GM10248 (cell line): ENCODE measurements at places on chromosomes 1 and 21.

DNA sequence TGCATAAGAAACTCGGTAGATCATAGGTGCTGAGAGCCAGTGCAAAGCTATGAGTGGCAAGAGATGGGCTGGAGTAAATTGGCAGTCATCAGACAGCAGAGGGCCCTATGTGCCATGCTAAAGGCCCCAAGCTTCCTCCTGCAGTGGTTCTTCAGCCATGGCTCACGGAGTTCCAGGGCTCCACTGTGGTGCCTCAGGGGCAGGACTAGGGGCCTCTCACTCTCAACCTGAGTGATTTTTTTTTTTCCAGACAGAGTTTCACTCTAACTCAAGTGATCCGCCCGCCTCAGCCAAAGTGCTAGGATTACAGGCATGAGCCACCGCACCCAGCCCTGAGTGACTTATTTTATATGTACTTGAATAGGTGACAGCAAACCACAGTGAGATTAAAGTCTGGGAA lies 10.4 kb upstream of the GJA8 start:
- DNase-seq, result no peak

GRCh38 chr21:44920694-44921604 lies at the start of gene ITGB2:
ITGB2 (minus strand) TSS chr21:44920899; CDS start chr21:44910782, 10,117 bp downstream.
- DNase-seq, result peak; percentile 73

DNA sequence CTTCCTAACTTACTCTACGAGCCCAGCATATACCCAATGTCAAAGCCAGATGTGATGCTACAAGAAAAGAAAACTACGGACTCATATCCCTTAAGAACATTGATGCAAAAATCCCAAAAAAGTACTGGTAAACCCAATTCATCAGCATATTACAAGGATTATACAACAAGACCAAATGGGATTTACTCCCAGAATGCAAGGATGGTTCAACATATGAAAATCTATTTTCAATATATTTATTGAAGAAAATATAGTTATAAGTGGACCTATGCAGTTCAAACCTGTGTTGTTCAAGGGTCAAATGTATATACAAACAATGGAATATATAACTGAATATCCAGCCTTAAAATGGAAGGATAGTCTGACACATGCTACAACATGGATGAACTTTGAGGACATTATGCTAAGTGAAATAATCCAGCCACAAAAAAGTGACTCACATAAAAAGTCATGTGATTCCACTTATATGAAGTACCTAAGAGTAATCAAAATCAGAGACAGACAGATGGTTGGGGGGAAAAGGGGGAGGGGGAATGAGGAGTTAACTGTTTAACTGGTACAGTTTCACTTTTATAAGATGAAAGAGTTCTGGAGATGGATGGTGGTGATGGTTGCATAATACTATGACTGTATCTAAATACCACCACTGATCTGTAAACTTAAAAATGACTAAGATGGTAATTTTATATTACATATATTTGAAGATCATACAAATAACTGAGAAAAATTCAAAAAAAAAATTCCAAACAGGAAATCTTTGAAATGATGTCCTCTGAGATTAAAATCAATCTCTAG lies 3.7 kb upstream of the KLF18 start:
- no peak for DNase-seq

DNA sequence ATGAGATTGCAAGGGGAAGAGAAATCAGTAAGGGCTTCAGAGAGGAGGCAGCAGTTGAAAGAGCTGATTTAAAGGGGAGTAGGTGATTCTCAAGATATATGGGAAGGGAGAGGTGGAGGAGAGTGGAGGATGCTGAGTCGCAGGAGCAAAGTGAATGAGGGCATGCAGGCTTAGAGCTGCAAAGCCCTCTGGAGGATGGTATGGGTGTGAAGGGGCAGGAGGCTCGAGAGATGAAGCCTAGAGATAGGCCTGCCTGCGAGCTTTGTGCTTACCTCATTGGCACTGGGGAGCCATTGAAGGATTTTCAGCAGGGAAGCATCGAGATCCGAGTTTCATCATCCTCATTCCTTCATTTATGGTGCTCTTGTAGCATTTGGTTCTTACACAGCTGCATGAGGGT lies 15.8 kb upstream of the SH2D2A start:
- DNase-seq, result no peak

DNA sequence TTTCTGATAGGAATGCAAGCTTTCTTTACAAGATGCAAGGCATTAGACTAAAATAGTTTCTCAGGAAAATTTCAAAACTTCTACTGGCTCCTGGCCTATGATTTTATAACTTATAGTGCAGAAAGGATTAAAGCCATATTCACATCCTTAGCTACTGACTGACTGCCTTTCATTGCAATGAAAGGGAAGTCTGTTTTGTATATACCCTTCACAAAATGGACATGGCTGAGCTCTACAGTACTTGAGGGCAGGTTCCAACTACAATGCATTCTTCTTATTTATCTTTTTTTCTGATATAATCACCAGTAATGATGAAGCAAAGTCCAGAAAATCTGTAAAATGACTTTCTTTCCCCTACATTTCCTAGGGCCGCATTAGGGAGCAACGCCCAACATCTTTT lies 100.5 kb upstream of the ESRRG start:
- no peak for DNase-seq

GRCh38 chr1:201709564-201710295 lies 119.2 kb upstream of the IPO9 start:
- peak; percentile 76 for DNase-seq

DNA sequence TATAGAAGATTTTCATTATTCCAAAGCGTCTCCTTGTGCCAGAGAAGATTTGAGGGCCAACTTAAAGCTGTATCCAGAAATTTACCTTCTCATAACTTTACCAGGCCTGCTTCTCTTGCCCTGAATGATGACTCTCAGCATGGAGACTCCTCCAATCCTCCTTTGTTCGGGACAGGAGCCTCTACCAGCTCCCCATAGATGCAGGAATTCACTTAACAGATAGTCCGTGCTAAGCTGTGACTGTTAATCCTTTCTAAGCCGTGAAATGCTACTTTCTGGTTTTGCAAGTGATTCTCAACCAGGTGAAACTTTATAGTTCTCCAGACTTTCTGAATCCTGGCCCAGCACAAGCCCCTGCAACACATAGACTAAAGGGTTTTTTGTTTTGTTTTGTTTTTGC lies 31.8 kb upstream of the KCND3 start:
- no peak for DNase-seq

DNA sequence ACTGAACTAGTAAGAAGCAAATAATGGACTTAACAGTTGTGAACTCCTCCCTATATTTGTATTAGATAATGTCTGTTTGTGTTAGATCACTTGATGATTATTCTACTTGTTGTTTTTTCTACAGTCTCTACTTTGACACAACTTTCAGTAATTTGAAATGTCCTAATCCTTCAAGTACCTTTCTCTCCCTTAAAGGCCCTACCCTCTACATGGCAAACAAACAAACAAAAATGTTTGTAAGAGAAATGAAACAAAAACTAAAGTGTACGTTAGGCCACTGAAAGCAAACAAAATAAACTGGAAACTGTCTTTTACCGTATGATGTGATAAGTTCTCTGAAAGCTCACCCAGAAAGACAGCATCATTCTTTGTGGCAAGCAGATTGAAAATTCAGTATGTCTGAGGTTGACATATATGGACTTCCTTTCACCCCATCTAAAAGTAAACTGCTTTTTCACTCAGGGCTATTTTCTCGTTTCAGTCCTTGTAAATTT lies 255.9 kb upstream of the SNX7 start:
- DNase-seq, result peak; percentile 6

- no peak for DNase-seq
These were observed at the start of gene CCDC190 for GRCh38 chr1:162861101-162861500. CCDC190 (minus strand) TSS chr1:162861175; CDS start chr1:162859646, 1,529 bp downstream.

- DNase-seq, result no peak
These were observed 51.0 kb upstream of the LHX8 start for GRCh38 chr1:75083223-75083622.

DNA sequence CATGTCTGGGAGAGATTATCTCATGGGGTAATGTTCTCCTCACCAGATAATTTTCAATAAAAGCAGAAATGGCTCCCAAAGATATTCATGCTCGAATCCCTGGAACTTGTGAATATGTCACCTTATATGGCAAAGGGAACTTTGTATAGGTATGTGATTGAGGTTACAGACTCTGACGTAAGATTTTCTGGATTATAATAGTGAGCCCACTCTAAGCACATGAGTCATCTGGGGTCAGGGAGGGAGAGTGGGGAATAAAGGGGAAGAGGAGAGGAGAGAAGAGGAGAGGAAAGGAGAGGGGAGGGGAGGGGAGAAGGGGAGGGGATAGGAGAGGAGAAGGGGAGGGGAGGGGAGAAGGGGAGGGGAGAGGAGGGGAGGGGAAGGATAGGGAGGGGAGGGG lies 1193.9 kb downstream of the PLA2G4A start:
- DNase-seq, result no peak

DNA sequence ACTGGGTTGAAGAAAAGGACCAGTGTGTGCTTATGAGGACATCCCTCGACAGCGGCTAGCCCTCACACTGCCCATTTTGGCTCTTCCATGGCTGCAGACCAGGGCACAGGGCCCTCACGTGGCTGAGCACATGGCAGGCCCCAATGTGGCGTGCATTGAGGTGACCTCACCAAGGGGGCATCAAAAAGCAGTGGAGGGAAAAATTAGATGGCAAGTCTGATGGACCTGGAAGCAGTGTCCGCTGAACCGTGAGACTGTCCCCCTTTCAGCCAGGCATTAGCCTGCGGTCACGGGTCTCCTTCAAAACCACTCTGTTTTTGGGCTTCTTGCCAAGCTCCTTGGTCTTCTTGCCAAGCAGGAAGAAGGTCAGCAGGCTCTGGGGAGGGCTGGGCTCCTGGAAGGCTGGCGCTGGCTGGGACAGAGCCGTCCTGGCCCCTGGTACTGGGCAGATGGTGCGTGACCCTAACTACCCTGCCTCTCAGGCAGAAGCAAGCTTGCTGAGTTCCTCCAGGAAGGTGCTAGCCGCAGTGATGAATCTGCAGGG lies 30.8 kb downstream of the TRIM67 start:
- DNase-seq, result no peak

DNA sequence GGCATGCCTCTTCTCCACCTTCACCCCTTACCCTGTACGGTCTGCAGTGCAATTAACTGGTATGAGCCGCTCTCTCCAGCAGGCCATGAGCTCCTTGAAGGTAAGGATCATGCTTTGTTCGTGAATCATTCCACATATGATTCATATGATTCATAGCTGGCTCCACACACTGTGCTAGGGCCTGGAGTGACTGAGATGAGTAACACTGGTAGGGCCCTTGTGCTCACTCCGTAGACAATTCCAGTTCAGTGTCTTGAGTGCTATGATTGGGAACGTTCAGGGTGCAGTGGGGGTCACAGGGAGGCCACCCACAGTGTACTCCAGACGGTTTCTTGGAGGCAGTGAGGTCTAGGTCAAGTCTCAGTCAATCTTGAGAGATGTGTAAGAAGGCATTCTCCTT lies 239.8 kb downstream of the LMX1A start:
- DNase-seq, result no peak

GRCh38 chr21:17548262-17548661 lies 35.4 kb downstream of the CXADR start:
- no peak for DNase-seq

GRCh38 chr1:55039342-55040082 lies at the start of gene PCSK9:
PCSK9 (plus strand) TSS chr1:55039548; CDS start chr1:55039838, 290 bp downstream.
- DNase-seq, result no peak

GRCh38 chr1:36092166-36092797 lies 3.6 kb downstream of the ADPRS start:
- no peak for DNase-seq

DNA sequence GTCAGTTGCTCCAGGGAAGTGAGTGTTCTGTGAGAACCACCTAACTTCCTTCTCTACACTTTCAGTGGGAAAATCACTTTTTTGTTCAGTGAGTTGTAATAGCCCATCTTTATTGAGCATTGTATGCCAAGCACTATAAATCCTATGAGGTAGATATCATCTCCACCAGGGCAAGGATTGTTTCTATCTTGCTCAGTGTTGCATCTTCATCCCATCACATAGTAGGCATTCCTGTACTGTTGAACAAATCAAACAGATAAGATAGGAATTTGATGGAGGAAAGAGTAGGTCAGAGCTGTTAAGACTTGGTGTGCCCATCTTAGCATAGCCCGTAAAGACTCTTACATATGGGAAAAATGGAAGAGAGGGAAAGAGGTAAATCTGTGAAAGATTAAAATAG lies 2.9 kb upstream of the PIGV start:
- DNase-seq, result no peak
